Activated T-helper 17 cell treated with anti-CD3 and anti-CD28 coated beads, Interleukin-2, amount 50 U/mL, for 72 hours (primary cell): ENCODE measurements at places on chromosomes 7 and 10.

- ATAC-seq = peak; percentile 8
Observed at GRCh38 chr10:11169976-11170375, 152.3 kb downstream of the CELF2 start.

DNA sequence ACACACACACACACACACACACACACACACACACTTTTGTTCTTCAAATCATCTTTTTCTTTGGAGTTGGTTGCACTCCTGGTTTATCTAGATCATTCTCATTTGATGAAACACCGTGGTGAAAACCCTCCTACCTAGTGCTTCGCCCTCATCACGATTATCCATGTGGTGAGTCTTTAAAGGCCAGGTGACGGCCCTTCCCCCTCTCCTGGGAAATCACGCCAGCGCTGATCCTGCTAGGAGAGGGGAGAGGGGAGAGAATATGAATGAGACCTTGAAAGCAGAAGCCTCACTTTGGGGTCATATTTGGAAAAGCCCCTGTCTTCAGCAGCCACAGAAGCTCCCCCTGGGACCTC is 103.9 kb upstream of the LRRC4 start:
- ATAC-seq = no peak

GRCh38 chr7:820341-820740 is 11.9 kb upstream of the SUN1 start:
- peak; percentile 12 for ATAC-seq

GRCh38 chr7:155987681-155988235 is 175.5 kb upstream of the SHH start:
- ATAC-seq = no peak

- ATAC-seq = no peak
Observed at GRCh38 chr7:137488038-137488437, 144.5 kb upstream of the PTN start.

DNA sequence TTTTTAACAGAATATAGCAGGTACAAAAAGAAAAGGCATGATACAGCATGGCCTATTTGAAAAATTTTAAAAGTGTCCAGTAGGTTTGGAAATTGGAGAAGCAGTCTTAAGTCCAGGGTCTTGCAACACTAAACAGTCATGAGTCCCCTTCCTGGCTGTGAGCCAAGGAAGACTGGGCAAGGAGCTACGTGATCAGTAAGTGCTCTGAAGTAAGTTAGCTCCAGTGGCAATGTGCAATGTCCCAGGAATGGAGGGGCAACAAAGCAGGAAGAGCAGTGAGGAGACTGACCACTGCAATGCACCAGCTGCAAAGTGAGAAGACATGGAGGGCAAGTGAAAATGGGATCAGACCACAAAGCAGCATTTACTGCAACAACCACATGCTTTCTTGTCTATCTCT is 72.9 kb upstream of the GRID1 start:
- ATAC-seq = no peak

GRCh38 chr10:97101166-97101940 is 84.4 kb downstream of the SLIT1 start:
- no peak for ATAC-seq

- no peak for ATAC-seq
Observed at GRCh38 chr10:127283576-127283975, 87.2 kb upstream of the INSYN2A start.

- no peak for ATAC-seq
Observed at GRCh38 chr10:58932577-58933314, 243.7 kb upstream of the PHYHIPL start.

DNA sequence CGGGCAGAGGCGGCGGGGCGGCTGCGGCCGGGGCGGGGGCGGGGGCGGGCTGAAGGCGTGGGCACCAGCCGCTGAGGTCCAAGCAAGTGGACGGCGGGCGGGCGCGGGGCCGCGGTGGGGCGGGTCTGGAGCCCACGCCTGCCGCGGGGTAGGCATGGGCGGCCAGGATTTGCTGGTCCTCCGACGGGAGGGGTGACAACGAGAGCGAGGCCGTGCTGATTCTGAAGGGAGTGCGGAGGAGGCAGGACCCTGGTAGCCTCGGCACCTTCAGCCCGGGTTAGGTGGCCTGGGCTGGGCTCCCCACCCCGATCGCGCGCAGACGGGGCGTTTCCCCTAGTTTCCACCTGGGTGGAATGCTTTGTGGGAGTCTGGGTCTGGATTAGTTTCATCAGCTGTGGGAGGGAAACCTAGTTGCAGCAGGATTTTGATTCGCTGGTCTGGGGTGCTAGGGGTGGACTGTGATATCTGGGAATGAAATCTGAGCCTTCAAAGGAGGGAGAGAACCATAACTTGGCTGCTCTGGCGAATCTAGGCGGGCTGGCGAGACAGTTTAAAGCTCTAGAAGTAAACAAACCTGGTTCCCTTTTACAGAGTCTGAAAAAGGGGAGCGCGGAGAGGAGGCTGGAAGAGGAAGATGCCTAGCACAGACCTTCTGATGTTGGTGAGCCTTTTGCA is 609 bp downstream of the SGPL1 start:
- peak; percentile 48 for ATAC-seq

DNA sequence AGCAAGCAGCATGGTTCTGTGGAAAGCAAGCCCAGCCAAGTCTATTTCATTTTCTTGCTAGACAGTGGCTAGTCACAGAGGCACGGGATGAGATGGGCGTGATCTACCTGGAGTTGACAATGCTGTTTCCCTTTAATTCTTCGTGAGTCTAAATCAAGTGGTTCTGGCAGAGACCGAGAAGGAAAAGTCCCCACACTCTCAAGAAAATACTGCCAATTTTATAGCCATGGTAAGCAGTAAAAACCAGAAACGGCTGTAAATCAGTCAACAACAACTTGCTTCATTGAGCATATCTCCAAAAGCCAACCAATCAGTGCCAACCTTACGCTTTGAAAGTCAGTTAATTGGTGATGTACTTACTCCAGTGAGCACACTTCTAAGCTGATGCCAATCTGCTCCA is 223.4 kb downstream of the SEC23IP start:
- no peak for ATAC-seq

DNA sequence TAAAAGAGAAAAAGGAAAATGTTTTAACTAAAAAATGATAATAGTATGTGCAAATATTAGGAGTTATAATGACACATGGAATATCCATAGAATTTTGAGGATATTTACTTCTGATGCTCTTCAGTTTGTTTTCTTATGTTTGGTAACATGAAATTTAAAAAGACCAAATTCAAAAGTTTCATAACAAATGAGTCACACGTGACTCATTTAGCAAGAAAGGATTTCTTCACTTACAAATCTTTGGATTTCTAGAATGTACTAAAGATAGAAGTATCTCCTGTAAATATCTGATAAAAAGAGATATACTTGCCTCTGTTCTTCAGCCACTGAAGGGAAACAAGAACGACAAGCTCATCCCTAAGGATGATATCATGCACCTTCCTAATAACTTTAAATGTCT is 774.5 kb upstream of the LRRTM3 start:
- no peak for ATAC-seq

DNA sequence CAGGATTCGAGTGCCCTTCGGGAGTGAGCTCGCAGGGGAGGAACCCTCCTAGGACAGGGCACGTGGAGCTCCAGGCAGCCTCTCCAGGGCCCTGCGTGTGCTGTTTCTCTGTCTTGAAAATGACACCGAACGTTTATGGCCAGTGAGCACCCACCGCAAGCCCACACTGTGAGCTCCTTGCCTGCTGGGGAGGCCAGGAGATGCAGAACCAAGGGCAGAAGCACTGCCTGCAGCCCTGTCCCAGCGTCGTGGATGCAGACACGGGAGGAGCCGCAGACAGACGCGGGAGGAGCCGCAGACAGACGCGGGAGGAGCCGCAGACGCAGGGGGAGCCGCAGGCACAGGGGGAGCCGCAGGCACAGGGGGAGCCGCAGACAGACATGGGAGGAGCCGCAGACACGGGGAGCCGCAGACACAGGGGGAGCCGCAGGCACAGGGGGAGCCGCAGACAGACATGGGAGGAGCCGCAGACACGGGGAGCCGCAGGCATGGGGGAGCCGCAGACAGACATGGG is 314.4 kb downstream of the PTPRN2 start:
- ATAC-seq = no peak

- no peak for ATAC-seq
Observed at GRCh38 chr10:99551158-99551557, 18.4 kb downstream of the NKX2-3 start.

- ATAC-seq = no peak
Observed at GRCh38 chr10:122341141-122341810, 33.2 kb upstream of the PLEKHA1 start.

DNA sequence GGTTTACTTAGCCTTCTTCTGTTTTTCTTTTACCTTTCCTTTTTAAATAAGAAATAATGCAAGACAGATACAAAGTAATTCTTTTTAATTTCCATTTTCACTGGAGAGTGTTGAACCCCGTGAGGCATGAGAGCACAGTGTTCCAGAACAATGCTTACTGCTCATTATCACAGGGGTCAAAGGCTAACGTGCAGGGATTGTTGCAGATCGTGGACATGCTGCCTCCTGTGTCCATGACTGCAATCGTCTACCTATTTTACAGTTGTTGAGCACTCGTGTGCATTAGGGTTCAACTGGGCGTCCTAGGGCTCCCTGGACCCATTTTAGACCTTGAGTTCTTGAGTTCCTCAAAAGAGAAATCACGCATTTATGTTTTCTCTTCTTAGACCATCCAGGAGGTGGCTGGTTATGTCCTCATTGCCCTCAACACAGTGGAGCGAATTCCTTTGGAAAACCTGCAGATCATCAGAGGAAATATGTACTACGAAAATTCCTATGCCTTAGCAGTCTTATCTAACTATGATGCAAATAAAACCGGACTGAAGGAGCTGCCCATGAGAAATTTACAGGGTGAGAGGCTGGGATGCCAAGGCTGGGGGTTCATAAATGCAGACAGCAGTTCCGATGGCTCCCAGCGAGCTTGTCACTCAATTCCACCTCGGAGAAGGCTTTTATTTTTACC is 124.2 kb downstream of the EGFR start:
- no peak for ATAC-seq

DNA sequence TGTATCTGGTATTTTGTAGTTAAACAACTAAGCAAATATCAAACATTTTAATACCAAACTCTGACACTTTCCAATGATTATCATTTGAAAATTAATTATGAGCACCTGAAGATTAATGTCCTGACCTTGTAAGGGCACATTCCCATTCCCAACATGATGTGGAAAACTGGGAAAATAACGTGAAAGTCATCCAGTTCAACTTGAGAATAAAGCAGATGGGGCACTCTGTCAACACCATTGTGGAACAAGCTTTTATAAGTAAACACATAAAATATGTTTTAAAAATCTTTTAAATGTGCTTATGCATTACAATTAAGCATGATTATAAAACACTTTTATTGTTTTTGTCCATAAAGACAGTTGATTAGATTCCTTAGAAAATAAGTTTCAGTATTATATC is 14.1 kb downstream of the STEAP2 start:
- no peak for ATAC-seq

DNA sequence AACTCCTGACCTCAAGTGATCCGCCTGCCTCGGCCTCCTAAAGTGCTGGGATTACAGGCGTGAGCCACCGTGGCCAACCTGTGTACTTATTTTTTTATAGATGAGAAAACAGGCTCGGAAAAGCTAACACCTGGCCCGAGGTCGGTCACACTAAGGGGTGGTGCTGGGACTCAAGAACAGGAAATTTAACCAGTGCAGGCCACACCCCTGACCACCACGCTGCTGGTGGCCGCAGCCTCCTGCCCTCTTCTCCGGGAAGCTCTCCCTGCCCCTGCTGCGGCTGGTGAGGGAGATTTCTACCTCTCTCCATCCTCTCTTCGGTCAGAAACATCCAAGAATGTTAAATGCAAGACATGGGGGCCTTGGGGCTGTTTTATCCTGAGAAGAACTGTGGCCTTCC is 63.2 kb downstream of the TNRC18 start:
- no peak for ATAC-seq

DNA sequence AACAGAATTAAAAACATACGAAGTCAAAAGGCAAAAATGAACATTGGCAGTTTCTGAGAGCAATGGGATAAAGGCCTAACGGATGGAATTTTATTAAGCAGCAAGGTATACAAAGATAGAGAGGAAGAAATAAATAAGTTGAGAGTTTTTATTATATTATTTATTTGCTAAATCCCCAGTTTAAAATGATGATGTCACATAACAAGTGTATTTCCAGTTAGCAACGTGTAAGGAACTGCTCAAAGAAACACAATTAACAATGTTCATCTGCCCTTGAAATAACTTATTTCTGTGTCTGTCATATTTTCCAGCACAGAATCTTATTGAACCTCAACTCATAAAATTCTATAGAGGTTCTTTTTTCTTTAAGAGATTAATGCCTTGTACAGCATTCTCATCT is 108.6 kb upstream of the TMEM106B start:
- no peak for ATAC-seq

- no peak for ATAC-seq
Observed at GRCh38 chr10:28125701-28126100, 126.8 kb upstream of the ODAD2 start.

DNA sequence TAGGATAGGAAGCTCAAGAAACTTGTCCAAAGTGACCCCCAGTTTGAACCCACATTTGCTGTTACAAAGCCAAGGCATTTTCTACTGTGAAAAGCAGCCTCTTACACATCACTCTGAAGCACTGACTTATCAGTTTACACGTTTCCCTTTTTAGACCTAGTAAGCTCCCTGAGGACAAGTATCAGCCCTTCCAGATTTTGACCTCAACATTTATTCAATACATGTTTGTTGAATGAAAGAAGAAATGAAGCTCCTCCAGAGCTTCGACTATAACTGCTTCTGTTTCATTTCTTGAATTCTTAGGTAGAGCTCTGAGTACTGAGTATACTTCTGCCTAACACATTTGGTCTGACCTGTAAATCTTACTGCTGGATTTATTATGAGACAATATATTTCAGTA is 2.7 kb downstream of the WASL start:
- ATAC-seq = no peak

DNA sequence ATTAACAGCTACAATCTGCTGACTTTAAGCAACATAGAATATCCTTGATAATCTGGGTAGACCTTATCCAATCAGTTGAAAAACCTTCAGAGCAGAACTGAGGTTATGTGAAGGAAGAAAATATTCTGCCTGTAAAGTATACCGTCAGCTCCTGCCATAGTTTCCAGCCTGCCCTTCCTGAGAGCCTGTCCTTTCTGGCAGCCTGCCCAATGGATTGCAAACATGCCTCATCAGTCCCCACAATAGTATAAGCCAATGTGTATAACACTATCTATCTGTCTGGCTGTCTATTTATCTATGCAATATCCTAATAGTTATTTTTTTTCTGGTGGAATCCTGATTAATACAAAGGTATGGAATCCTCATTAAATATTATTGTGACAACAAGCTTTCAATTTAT is 489.2 kb upstream of the KCND2 start:
- ATAC-seq = no peak

- peak; percentile 82 for ATAC-seq
Observed at GRCh38 chr10:79400146-79401004, 45.0 kb downstream of the ZCCHC24 start.

- ATAC-seq = no peak
Observed at GRCh38 chr7:85480666-85481065, 293.8 kb upstream of the SEMA3D start.

GRCh38 chr7:16989811-16990413 is 108.1 kb upstream of the AGR3 start:
- no peak for ATAC-seq

GRCh38 chr10:29435809-29436501 is 147.1 kb downstream of the LYZL1 start:
- ATAC-seq = no peak
